GDM1 (cell line): ENCODE measurements at places on chromosomes 6 and 20.

- no peak for DNase-seq
Measured at GRCh38 chr6:96929741-96930140, 5.2 kb downstream of the KLHL32 start.

DNA sequence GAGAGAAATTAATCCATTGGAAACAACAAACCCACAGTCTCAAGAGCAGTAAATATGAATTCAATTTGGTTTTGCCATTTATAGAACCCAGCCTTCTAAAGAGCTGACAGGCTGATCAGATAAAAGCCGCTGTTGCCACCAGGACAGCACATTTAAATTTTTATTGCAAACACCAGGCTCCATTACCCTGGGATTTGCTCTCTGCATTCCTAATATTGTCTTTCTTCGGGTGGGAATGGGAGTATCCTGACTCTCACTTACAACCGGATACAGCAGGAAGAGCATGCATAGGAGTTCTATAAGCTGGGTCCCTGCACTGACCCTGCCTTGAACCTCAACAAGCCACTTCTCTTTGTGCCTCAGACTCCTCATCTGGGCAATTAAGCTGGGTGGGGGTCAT is 142.9 kb downstream of the LRFN2 start:
- DNase-seq, result no peak

DNA sequence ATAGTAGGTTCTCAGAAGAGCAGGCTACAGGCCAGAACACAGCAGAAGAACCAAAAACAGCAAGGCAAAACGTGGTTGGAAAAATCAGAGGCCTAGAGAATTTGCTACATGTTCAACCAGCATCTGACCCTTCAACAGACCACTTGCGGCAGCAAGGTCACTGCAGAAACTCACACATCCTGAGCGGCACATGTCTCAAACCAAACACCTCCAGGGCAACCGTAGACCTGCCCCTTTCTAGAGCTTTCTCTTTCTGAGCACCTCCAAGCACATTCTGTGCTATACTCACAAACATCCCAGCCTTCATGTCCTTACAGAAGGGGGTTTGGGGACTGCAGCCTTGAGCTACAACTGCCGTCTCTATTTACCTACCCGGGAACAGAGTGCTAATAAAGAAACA is 52.6 kb downstream of the GFOD1 start:
- no peak for DNase-seq

DNA sequence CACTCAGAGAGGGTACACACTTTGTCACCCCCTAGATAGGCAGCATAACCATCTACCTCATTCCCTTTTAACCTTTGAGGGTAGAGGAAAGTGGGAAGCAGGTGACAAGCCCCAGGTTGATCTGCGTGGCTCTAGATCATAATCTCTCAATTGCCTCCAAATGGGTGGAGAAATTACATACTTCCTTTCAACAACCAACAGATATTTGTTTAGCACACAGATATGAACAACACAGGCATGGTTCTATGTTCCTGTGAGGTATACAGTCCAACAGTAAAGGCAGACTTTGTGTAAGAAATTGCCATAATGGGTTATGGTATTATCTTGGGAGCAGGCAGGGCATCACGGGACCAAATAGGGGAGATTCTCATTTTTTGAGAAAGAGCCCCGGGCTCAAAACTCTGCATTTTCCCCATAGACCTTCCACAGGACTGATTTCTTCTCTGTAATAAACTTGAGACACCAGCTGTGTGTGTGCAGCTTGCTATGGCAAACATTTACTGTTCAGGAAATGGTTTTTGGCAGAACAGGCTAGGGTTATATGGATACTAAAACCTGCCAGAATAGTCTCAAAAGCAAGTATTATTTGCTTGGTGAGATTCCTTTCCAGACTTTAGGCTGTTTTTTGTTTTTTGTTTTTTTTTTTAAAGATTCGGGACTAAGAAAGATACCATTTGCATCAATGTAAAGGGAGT is 126.2 kb downstream of the CD164 start:
- DNase-seq, result no peak
